ENCODE measurements at places on chromosomes 6 and 20. TPM values are rescaled to one million over a fixed set of nuclear protein-coding genes. Genes with fewer than 3 reads are reported as not detected.

TAB2 gene
- total RNA-seq = 27.2 TPM

HLA-DOA gene
- not detected for total RNA-seq

ACAT2 gene
- 121 TPM for total RNA-seq

GJE1 gene
- total RNA-seq = not detected

BPIFB1 gene
- total RNA-seq = not detected

ALDH8A1 gene
- 0.50 TPM for total RNA-seq

RSPH9 gene
- total RNA-seq = 1.5 TPM

OPRL1 gene
- total RNA-seq = 2.6 TPM

MYB gene
- total RNA-seq = under 0.01 TPM

RBPJL gene
- not detected for total RNA-seq

CLIC1 gene
- total RNA-seq = 439 TPM

FAM83B gene
- total RNA-seq = under 0.01 TPM

ZBTB46 gene
- 4.5 TPM for total RNA-seq

ANKEF1 gene
- total RNA-seq = 3.5 TPM

RIMS1 gene
- total RNA-seq = 3.9 TPM

FAM209B gene
- not detected for total RNA-seq

GTSF1L gene
- total RNA-seq = not detected

ADGRF5 gene
- total RNA-seq = 0.26 TPM

RAET1L gene
- not detected for total RNA-seq

CGA gene
- total RNA-seq = not detected

C2 gene
- total RNA-seq = 27.2 TPM

ATP6V1G2 gene
- 4.1 TPM for total RNA-seq

PRSS16 gene
- total RNA-seq = not detected

BTNL2 gene
- not detected for total RNA-seq

FLOT1 gene
- 136 TPM for total RNA-seq

GNL1 gene
- 67.0 TPM for total RNA-seq

ZC3H12D gene
- under 0.01 TPM for total RNA-seq

PLCB4 gene
- total RNA-seq = 13.7 TPM

AIF1 gene
- not detected for total RNA-seq

TREM1 gene
- 0.26 TPM for total RNA-seq

FAM83C gene
- total RNA-seq = not detected

GABRR1 gene
- total RNA-seq = not detected

SEL1L2 gene
- total RNA-seq = not detected

BCAS1 gene
- under 0.01 TPM for total RNA-seq

FGD2 gene
- not detected for total RNA-seq

ZNF831 gene
- not detected for total RNA-seq

UST gene
- total RNA-seq = 19.5 TPM

HUS1B gene
- 0.77 TPM for total RNA-seq
